Esophagus muscularis mucosa (tissue), 4 donors: ENCODE measurements at places on chromosomes 16 and 17. TPM values are rescaled to one million over a fixed set of nuclear protein-coding genes. Genes with fewer than 3 reads are reported as not detected.

The KIFC3 gene
- 28.2 TPM for total RNA-seq

The ZG16 gene
- 0.23 TPM for total RNA-seq

The HOXB7 gene
- 0.52 TPM for total RNA-seq

The MYOCD gene
- total RNA-seq: 146 TPM

The CDH8 gene
- total RNA-seq: 1.8 TPM

The ANKRD40CL gene
- not detected for total RNA-seq

GRCh38 chr16:56841659-56842058 is 23.3 kb upstream of the SLC12A3 start:
- DNase-seq: no peak
- no peaks in the 10 kb centered on the region for H3K27me3 ChIP-seq
- no peak overlapping the region for H3K4me3 ChIP-seq
- no peaks in the 10 kb centered on the region for H3K4me1 ChIP-seq
